GM23248 (cell line): ENCODE measurements at places on chromosomes 6 and 20. TPM values are rescaled to one million over a fixed set of nuclear protein-coding genes. Genes with fewer than 3 reads are reported as not detected.

Gene BPI
- total RNA-seq = not detected in 2 replicates

DNA sequence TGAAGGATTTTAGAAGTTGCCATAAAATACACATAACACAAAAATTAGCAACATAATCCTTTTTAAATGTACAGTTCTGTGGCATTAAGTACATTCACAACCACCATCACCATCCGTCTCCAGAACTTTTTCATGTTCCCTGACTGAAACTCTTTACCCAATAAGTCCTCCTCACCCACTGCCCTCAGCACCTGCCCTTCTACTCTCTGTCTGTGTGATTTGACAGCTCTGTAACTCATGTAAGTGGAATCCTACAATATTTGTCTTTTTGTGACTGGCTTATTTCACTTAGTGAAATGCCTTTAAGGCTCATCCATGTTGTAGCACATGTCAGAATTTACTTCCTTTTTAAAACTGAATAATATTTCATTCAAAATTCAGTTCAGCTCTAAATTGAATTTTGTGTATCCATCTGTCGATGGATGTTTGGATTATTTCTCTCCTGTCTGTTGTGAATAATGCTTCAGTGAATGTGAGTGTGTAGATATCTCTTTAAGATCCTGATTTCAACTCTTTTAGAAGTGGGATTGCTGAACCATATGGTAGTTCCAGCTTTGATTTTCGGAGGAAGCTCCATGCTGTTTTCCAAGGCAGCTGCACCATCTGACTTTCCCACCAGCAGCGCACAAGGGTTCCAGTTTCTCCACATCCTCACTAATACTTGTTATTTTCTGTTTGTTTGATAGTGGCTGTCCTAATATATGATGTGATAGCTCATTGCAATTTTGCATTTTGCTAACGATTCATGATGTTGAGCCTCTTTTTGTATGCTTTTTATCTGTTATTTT, 4.2 kb downstream of the ENTPD6 start:
- no peak for DNase-seq
- H3K27ac ChIP-seq = 0 out of 2 replicates have a peak overlapping the region, but pooled peaks have one; percentile 1
- H3K36me3 ChIP-seq = no peaks in the 10 kb centered on the region
- no peaks in the 10 kb centered on the region for H3K27me3 ChIP-seq
- H3K4me3 ChIP-seq = no peak overlapping the region

Gene EYS
- not detected in 2 replicates for total RNA-seq

Gene FAM162B
- total RNA-seq = not detected in 2 replicates

DNA sequence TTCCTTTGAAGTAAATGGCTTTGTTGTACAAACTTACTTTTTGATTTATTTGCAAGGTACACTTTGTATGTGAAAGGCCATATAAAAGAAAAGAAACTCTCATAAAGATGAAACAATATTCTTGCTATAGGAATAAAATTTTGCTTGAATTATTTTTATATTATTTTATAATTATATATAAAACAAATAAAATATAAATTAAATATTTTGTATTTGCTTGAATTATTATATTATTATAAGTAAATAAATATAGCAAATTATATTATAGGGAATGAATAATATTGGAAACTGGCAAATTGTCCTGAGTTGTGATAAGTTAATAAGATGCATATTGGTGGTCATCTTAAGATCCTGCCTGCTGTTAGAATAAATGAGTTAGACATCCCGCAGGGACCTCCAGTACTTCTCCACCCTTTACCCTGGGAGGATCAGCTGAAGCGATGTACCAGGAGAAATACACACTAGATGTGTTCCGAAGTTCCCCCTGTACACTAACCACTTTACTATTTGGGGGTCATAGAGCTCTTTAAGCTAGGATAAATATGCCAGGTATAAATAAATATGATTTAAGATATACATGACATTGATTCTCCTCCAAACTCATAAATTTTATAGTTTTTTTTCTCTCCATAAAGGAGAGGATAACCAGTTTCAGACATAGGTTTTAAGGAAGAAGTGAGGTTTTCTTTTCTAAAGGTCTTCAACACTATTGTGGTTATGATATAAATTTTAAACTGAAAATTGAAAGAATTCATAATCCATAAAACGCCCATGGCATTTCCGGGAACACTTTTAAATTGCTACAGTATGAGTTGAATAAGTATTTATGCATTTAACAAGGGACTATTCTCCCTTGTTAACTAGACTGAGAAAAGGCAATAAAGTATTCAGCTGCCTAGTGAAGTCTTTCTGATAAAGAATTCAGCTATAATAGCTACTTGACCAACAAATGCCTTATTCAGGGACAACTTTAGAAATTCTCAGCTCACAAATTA, 486.3 kb upstream of the MARCKS start:
- H3K4me3 ChIP-seq = 0 out of 2 replicates have a peak overlapping the region, but pooled peaks have one; percentile 24
- no peak overlapping the region for H3K27ac ChIP-seq
- no peaks in the 10 kb centered on the region; the same call in 1 of the 2 replicates for H3K36me3 ChIP-seq
- DNase-seq = no peak
- peaks cover 42% of the 10 kb centered on the region for H3K4me1 ChIP-seq

DNA sequence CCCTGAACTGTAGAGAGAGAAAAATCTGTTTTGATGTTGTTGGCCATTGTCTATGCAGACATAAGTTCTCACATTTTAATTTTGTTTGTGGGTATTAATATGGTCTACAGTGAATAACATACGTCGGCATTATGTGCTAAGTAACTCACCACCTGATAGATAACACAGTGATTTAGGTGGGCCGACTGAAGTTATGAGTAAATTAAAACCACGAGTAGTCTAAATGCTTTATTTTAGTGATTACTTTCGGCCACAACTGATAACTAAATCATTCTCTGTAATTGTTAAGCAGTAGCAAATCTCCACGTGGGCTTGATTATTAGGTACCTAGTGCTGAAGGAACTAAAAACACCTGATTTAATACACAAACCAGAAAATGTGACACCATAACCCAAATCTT, 1.1 kb downstream of the DOP1A start:
- H3K27me3 ChIP-seq = no peaks in the 10 kb centered on the region
- peak; percentile 2 for DNase-seq
- peaks cover 15% of the 10 kb centered on the region for H3K4me1 ChIP-seq
- peak overlapping the region; percentile 89 for H3K4me3 ChIP-seq

Gene PSMB1
- 247 and 261 TPM in 2 replicates for total RNA-seq
